Left renal cortex interstitium (tissue), 4 donors: ENCODE measurements at places on chromosomes 13 and 19.
A peak's percentile ranks its signal among the peaks of the same experiment; 100 is the strongest.

DNA sequence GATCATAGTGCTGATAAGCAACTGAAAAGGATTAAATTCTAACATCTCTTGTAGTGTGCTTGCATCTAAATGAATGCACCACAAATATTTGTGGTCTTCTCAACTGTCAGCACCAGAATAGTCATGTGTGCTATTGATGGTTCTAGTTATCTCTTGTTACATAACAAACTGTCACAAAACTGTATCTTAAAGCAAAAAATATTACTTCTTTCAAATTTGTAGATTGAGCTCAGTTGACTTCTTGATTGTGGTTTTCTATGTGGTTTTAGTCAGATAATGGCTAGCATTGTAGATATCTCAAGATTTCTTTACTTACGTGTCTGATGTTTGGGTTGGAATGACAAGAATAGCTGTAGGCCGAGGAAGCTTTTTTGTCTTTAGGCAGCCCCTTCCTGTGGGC, 431.3 kb downstream of the SLITRK6 start:
- DNase-seq, result no peak

DNA sequence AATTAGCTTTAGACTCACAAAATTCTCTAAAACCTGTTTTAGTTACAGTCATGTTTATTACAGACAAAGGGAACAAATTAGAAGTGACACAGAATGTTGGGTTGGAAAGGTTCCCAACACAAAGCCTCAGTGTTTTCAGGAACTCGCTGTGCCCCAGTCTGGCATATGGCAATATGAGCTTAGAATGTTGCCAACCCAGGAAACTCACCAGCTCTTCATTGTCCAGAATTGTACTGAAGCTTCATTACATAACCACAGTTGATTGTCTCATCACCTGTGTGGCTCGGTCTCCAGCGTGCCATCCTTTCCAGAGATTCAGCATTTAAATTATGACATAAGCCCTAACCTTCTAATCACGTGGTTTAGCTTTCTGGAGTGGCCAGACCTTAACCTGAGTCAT, 19.1 kb downstream of the ZNF264 start:
- no peak for DNase-seq

GRCh38 chr13:46097015-46097414, 7.8 kb downstream of the CPB2 start:
- no peak for DNase-seq

- DNase-seq, result no peak
Observed at GRCh38 chr13:24700539-24700938, 20.3 kb downstream of the ATP12A start.

GRCh38 chr19:51297406-51297805, 14.0 kb upstream of the IGLON5 start:
- no peak for DNase-seq

DNA sequence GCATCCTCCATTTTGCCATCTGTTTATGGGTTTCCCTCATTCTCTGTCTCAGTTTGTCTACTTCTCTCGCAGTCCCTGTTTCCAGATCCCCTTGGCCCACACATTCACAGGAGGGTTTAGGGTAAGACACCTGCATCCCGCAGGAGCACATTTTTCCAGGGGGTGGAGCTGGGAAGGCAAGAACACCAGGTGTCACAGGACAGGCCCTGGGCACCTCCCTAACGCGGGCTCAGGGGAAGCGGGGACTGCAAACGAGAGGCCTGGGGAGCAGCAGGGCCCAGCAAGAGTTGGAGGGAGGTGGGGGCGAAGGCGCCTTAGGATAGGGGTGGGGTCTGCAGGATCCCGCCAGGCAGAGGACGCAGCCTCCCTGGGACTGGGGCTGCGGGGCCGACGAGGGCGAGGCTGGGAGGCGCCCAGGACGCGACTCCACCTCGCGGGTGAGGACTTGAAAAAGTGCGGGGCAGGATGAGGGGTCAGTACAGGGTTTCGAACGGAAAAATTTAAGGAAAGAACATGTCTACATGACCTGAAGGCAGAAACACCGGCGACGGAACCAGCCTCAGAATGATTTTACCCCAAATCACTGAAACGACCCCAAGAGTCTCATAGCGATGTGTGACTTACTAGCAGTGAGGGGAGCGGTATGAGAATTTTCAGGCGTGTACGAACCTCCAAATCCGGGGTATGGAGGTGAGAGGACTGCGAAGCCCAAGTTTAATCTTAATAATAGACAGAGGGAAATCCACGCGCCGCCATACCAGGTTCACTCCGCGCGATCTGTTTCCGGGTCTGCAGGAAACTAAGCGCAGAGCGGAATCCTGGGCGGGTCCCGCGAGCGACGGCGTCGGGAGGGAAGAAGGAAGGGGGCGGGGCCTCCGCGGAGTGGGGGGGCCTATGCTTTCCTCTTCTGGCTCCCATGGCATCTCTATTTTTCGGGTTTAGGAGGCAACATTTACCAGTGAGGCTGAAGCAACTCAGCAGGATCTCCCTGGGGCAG, 7.1 kb upstream of the ERVV-2 start:
- peak; percentile 21 for DNase-seq

DNA sequence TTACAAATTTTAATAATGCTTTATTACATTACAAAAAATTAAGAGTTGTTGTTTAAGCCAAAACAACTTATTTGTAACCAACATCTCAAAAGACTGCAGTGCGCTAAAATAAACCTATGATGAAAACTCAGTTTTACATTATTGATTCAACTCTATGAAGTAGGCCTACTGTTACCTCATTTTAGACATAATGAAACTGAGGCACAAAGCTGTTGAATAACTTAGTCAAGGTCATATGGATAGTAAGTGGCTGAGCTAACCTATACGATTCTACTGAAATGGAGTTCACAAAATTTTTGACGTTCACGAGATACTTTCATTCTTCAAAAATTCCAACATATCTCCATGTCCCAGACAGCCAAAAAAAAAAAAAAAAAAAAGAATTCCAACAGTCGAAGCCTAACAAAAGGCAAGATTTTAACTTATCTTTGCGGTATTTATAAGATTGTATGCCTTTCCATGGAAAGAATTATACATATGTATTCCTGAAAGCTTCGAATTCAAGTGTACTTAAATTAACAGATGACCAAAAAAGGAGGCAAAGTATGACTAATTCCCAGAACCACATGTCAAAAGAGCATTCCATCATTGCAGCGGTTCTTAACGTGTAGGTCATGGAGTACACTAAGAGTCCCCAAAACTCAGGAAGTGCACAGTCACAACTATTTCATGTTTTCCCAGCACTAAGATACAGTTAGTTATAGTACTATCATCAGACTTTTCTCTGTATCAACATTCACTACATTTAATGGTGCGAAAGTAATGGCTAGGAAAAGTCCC, 69.4 kb downstream of the PSPC1 start:
- DNase-seq, result no peak

- no peak for DNase-seq
Observed at GRCh38 chr13:51816604-51817249, 12.8 kb upstream of the DHRS12 start.

DNA sequence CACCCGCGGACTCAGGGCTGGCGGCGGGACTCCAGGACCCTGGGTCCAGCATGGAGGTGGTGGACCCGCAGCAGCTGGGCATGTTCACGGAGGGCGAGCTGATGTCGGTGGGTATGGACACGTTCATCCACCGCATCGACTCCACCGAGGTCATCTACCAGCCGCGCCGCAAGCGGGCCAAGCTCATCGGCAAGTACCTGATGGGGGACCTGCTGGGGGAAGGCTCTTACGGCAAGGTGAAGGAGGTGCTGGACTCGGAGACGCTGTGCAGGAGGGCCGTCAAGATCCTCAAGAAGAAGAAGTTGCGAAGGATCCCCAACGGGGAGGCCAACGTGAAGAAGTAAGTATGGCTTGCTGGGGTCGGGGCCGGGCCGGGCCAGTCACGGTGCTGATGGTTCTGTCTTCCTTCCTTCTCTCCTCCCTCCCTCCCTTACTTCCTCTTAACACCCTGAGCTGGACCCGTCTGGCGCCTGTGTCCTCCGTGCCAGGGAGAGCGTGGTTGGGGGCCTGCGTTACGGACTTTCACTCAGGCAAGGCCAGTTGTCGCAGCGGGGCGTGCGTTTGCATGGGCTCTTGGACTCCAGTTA, 1.4 kb downstream of the STK11 start:
- DNase-seq, result no peak

GRCh38 chr19:1259206-1259875, 9.8 kb upstream of the CIRBP start:
- DNase-seq, result no peak

DNA sequence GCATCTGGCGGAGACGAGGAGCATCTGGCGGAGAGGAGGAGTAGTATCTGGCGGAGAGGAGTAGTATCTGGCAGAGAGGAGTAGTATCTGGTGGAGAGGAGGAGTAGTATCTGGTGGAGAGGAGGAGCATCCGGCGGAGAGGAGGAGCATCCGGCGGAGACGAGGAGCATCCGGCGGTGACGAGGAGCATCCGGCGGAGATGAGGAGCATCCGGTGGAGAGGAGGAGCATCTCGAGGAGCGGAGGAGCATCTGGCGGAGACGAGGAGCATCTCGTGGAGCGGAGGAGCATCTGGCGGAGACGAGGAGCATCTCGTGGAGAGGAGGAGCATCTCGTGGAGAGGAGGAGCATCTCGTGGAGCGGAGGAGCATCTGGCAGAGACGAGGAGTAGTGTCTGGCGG, 18.6 kb downstream of the C13orf46 start:
- no peak for DNase-seq

- no peak for DNase-seq
Observed at GRCh38 chr13:109672545-109672944, 113.8 kb downstream of the IRS2 start.

GRCh38 chr13:79385694-79386093, 20.4 kb downstream of the RBM26 start:
- no peak for DNase-seq

DNA sequence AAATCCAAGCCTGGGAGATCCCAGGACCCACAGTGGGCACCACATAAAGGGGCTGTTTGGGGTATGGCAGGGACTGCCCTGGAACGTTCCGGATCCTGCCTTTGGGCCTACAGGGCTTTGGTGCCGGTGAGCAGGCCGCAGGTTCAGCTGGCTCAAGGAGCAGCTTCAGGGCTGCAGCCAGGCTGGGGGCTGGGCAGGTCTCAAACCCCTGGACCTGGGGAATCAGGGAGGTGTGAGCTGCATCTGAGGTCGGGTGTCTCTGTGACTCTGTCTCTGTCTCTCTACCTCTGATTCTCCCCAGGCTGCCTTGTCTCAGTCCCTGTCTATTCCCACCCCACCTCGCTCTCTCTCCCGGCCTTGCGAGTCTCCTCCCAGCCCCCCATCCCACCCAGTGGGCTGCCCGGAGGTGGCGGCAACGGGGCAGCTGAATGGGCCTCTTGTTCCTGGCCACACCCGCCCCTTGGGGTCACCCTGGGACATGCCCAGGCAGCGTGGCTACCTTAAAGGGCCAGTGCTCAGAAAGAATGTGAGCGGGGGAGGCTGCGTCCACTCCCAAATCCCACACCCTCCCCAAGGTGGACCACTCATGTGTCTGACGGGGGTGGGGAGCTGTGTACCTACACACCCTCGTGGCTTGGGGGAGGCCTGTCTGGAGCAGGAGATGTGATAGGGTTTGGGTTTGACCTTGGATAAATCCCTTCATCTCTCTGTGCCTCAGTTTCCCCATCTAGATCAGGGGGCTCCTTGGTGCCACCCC, 31.1 kb downstream of the NFIC start:
- no peak for DNase-seq

DNA sequence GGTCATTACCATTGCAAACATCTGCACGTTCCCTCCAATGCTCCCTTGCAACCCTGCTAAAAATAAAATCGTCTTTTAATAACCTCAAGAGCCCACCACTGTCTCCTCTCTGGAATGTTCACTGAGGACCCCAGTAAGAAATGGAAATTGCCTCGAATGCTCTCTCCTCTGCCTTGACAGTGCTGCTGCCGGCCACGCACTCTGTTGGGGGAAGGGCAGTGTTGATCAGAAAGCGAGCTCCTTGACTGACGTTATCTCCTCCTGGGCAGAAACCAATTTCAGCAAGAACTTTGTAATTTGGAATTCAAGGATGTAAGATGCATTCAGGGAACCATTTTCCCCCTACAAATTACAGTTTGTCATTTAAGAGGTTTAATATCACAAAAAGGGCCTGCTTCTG, 718.5 kb downstream of the UQCRFS1 start:
- DNase-seq, result no peak

DNA sequence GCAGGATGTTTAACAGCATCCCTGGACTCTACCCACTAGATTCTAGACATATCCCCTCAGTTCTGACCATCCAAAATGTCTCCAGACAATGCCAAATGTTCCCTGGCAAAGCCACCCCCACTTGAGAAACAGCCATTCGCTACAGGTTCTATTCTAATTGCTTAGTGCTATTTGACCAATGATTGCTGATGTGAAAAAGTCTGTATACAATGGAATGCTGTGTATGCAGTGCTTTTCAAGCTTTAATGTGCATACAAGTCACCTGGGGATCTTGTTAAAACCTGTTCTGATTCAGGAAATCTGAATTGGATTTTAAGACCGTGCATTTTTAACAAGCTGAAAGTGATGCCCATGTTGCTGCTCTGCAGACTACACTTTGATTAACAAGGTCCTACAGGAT, 331.8 kb upstream of the KLF12 start:
- DNase-seq, result no peak

- no peak for DNase-seq
Observed at GRCh38 chr13:48562296-48563066, 29.6 kb upstream of the RCBTB2 start.

GRCh38 chr13:97371486-97372109, 62.4 kb upstream of the RAP2A start:
- DNase-seq, result no peak

- no peak for DNase-seq
Observed at GRCh38 chr19:4391701-4392483, 8.5 kb downstream of the SH3GL1 start.

DNA sequence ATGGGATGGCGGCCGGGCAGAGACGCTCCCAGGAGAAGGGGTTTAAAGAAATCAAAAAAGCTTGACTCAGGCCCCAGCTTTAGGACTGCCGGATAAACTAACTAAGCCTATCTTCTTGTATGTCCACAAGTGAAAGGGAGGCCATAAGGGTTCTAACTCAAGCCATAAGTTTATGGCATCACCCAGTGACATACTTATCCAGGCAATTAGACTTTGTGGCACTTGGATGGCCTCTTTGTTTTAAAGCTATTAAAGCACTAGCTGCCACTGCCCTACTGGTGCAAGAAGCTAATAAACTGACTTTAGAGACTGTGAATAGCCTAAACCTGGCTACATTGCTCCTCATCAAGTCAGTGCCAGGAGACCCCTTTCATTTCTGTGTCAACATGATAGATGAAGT, 102.0 kb downstream of the ZNF429 start:
- no peak for DNase-seq

DNA sequence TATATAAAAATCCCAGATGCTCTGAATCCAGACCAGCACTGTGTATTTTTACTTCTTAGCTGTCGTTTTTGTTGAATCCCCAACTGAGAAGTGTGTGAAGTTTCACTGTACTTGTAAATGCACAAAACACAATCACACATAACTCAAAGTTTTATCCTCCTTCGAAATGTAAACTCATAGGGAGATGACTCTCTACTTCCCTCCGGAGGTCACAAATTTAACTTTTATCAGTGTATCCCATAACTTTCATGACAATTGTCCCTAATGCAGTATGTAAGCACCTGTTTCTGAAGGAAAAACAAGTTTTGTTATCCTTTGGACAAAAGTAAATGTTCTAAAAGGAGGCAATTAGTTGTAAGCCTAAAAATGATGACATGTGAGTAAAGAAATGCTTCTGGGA, 665.0 kb upstream of the SLITRK6 start:
- no peak for DNase-seq
